Amygdala (tissue), 56 donors: ENCODE measurements at places on chromosomes 12 and 14.

DNA sequence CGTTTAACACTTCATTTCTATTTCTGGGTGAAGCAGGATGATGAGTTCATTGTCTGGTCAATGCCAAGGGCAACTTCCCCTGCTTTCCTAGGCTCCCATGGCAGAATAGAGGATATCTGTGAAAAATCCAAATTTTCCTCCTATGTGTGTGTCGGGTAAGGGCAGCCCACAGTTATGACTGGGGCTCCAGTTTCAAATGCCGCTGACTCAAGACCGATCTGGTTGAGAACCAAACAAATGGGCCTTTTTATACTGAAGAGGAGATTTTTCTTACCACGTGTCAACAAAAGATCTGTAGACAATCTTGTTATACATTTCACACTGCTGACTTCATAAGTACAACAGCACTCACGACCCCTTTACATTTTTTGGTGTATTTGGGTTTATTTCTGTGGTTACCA lies 120.8 kb downstream of the CHST11 start:
- no peak for DNase-seq

- no peak for DNase-seq
These were observed 1717.7 kb upstream of the SEL1L start for GRCh38 chr14:83251402-83251801.

DNA sequence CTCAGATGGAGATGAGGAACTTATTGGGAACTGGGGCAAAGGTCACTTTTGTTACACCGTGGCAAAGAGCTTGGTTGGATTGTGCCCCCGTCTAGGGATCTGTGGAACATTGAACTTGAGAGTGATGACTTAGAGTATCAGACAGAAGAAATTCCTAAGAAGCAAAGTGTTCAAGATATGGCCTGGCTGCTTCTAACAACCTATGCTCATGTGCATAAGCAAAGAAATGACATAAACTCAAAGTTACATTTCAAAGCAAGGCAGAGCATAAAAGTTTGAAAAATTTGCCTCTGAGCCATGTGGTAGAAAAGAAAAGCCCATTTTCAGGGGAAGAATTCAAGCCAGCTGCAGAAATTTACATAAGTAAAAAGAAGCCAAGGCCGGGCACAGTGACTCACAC lies 21.5 kb upstream of the RAP1B start:
- DNase-seq = no peak

GRCh38 chr14:72945356-72946027 lies 19.2 kb downstream of the DCAF4 start:
- no peak for DNase-seq

- DNase-seq = no peak
These were observed 43.0 kb upstream of the SYCP3 start for GRCh38 chr12:101782273-101782731.

GRCh38 chr12:131862600-131862993 lies 31.8 kb upstream of the ULK1 start:
- no peak for DNase-seq

DNA sequence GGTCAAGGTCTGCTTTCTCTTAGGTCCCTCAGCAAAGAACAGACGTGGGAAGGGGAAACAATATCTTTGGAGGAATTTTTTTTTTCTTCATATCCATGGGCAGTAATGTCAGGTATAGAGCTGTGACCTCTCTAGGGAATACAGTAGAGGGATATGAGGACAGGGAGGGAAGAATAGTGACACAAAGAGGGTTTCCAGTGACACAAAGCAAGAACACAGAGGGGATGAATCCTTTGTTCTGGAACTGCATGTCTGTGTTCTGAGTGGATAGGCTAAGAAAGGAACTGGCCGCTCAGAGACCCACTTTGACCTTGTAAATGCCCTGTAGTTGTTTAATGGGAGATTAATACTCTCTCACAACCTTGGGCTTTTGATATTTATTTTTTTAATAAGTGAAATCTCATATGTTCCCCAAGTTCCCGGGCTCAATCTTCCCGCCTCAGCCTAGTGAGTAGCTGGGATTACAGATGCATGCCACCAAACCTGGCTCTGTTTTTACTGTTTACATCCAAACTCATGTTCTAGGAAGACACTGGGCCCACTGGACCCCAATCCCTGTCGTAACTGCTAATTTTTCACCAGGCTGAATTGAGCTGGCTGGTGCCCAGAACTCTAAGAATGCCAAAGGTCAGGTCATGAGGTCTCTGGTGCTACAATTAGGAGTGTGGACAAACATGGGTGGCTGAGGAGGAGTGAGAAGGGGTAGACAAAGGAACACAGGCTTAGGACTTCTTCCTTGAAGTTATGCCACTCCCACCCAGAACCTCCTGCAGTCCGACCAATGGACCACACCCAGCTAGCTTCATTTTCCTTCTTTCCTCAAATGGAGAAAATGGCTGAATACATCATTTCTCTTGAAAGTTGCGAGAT lies 9.1 kb upstream of the PLEKHH1 start:
- no peak for DNase-seq

DNA sequence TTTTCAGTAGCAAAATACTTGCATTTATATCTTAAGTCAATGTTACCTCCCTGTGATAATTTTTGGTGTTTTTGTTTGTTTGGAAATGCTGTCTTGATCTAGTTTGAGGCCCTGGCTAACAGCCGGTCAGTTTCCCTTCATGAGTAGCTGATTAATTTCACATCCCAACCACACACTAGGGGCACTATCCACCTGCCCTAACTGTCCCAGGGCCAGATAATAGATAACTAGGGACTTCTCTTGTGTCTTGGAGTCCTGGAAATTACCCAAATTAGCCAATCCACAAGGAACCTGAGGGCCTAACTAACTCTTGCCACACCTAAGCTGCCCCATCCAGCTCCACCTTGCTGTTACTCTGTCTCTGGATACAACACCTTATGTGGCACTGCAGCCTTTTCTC lies 399.9 kb downstream of the FOXG1 start:
- no peak for DNase-seq

GRCh38 chr12:120352117-120352516 lies 16.8 kb downstream of the MSI1 start:
- no peak for DNase-seq

DNA sequence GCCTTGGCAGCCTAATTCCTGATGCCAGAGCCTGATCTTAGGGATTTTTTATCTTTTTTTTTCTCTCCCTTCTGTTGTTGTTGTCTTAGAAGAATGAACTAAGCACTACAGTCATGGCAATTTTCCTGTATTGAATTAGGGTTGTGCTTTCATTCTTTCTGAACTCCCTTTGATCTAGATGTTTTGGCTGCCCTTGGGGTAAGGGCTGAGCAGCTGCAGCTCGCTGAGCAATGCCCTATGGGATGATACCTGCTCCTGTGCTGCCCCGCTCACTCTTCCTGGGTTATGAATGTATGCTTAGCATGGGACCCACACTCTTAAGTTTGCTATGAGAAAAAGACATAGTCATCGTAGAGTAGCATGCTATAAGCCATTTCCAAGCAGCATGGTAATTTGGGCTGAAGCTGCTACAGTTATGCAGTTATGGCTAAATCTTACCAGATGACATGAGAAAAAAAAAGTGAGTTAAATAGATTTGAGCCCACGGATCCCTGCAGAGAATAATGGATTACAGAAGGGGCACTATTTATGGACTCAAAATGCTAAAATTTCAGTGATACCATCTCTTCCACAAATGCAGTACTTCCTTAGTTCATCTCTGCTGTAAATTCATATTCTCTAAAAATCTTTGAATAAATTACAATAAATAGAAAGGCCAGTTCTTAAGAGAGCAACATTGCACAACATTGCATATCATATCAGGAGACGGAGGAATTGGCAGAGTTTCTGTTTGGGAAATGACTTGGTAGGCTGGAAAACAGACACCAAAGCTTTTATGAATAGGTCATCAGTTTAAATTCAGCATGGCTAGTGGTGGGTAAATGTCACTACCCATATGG lies 79.2 kb upstream of the PTHLH start:
- no peak for DNase-seq

GRCh38 chr14:95346820-95347219 lies 27.1 kb upstream of the CLMN start:
- DNase-seq = no peak

- DNase-seq = no peak
These were observed 45.0 kb upstream of the AMN1 start for GRCh38 chr12:31773867-31774266.

GRCh38 chr12:109310247-109311125 lies 1.4 kb upstream of the FOXN4 start:
- DNase-seq = no peak

DNA sequence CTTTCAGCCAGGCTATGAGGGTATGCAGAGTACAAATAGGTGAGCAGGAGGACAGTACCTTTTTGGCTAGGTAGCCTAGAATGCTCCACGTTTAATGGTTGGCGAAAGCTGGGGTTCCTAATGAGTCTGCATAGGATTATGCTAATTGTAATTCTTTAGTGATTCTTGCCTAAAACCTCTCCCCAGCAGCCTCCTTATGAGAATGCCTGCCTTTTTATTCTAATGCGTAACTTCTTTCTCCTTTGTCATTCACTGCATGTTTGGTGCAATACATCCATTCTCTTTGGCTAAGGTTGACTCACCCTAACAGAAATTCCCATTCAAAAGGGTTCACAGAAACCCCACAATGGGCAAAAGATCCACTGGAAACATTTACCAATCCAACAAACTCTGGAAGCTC lies 752.2 kb downstream of the FSCB start:
- DNase-seq = no peak

DNA sequence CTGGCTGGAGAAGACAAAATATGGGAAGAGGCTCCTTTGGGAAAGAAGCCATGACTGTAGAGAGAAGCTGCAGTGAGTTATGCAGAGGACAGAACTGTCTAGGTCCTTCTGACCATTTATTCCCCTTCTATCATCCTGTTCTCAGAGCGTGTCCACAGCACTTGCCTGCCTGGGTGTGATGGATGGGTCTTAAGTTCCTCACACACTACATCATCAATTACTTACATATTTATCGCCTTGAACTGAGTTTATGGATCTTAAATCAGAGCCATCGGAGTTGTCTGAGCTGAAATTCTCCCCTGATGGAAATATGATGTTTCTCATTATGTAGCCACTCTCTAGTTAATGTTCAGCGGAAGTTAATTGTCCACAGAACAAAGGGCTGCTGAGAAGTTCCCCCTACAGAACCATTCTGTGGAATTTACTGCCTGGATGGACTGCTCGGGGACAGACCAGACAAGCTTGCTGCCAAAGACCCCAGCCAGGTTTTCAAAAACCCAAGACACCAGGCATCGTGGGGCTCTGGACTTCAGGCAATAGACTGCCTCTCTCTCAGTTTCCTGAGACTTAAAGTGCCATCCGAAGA lies 232.5 kb upstream of the NOS1 start:
- no peak for DNase-seq

GRCh38 chr14:69244946-69245345 lies 15.0 kb upstream of the GALNT16 start:
- DNase-seq = no peak

- DNase-seq = no peak
These were observed 10.0 kb upstream of the KCNK10 start for GRCh38 chr14:88333036-88333435.

GRCh38 chr14:105029402-105029801 lies 8.5 kb upstream of the CDCA4 start:
- no peak for DNase-seq

GRCh38 chr14:62006116-62006731 lies 244.0 kb downstream of the SNAPC1 start:
- DNase-seq = no peak

DNA sequence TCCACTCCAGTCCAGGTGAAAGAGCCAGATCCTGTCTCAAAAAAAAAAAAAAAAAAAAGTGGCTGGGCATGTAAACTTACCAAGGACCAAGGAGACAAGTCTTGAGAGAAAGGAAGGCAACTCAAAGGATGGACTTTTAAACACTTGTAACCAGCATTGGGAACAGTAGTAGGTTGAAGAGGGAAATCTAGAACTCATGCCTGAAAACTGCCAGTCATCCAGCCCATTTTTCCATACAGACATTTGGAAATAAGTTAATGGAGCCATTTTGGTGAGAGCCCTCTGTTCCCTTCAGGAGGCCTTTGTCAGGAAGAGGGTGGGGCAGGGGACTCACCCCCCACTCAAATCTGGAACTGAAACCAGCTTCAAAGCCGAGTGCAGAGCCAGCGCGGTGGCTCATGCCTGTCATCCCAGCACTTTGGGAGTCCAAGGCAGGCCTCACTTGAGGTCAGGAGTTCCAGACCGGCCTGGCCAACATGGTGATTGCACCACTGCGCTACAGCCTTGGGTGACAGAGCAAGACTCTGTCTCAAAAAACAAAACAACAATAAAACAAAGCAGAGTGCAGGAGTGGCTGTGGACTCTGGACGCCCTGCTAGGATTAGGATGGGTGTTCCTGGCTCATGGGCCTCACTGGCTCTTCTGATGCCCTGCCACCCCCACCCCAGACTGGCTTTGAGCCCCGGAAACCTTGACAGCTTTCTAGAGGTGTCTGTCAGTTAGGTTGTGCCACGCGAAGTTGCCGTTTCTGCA lies 1.6 kb upstream of the MLXIP start:
- DNase-seq = no peak

- no peak for DNase-seq
These were observed 11.5 kb upstream of the CPM start for GRCh38 chr12:68944296-68945076.

DNA sequence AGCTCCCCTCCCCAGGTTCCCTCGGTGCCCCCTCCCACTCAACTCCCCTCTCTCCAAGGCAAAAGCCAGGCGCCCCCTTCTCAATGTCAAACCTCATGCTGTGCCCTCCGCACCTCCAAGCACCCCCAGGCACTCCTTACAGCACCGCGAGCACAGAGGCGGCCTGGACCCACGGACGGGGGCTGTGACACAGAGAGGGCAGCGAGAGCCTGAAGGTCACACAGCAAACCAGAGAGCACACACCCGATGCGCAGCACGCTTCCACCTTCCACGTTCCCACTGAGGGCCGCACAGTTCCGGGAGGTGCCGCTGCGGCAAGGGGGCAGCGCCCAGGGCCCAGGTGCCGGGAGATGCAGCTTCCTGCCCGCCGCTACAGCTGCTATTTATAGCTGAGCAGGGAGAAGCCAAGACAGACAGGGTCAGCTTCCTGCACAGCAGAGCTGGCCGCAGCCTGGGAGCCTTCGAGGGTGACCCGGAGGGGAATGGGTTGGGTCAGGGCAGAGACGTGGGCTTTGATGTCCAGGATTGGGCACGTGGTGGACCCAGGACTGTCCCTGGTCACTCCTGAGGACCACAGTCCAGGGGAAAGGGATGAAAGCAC lies 12.9 kb downstream of the NCOR2 start:
- DNase-seq = no peak

DNA sequence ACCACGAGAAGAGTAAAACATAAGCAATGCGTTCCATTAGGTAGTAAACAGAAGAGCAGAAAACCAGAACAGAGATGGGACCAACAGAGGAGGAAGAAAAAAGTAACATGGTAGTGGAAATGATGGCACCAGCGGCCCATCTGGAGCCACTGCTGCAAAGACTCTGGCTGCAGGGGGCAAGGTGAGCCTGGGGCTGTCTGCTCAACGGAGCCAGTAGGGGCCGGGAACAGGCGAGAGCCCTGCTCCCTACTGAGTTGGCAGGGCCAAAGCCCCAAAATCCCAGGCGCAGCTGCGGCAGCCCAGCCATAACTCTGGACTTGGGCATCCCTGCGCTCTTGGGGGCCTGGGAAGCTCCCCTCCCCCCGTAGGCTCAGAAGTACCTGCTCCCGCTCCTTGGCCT lies 28.5 kb upstream of the PYGL start:
- DNase-seq = no peak
